ENCODE measurements at places on chromosomes 12 and 14. TPM values are rescaled to one million over a fixed set of nuclear protein-coding genes. Genes with fewer than 3 reads are reported as not detected.

C12orf76 gene
- total RNA-seq, result 7.8 TPM

KLHDC1 gene
- total RNA-seq, result 0.24 TPM

SSPN gene
- 0.70 TPM for total RNA-seq

APPL2 gene
- total RNA-seq, result 18.8 TPM

SDS gene
- total RNA-seq, result 2.7 TPM
